Left lung (tissue), 14 donors: ENCODE measurements at places on chromosomes 1 and 21. TPM values are rescaled to one million over a fixed set of nuclear protein-coding genes. Genes with fewer than 3 reads are reported as not detected.

The TNNT2 gene
- total RNA-seq, result 6.5 TPM

DNA sequence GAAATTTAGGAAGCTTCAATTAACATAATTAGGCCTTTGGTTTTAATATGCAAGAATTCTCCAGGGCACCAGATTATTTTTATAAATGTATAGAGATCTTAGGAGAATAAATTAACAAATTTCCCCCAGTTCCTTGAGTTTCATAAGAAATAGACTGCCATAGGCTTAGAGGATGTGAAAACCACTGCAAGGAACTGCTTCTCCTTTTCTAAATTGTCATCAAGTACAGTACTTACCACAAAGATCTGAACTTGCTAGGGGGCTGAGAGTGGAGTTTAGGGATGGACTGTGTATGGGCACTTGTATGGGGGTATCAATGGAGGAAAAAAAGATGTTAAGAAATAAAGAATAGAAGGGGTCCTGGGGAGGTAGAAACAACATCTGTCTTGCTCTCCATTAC is 31.1 kb downstream of the LHX8 start:
- no peaks in the 10 kb centered on the region for H3K36me3 ChIP-seq
- no peaks in the 10 kb centered on the region for H3K27me3 ChIP-seq
- H3K4me1 ChIP-seq, result no peaks in the 10 kb centered on the region
- no peak overlapping the region for H3K4me3 ChIP-seq
- no peak for DNase-seq

- H3K36me3 ChIP-seq, result no peaks in the 10 kb centered on the region
- no peak overlapping the region for H3K4me3 ChIP-seq
- H3K27ac ChIP-seq, result no peak overlapping the region
- H3K4me1 ChIP-seq, result no peaks in the 10 kb centered on the region
- H3K27me3 ChIP-seq, result no peaks in the 10 kb centered on the region
- DNase-seq, result no peak
Observed at GRCh38 chr1:163824006-163824405, 502.3 kb downstream of the NUF2 start.

GRCh38 chr1:10795276-10796021 is 997 bp downstream of the CASZ1 start:
- H3K36me3 ChIP-seq, result no peaks in the 10 kb centered on the region
- H3K4me1 ChIP-seq, result peaks cover 46% of the 10 kb centered on the region
- H3K27me3 ChIP-seq, result peaks cover 93% of the 10 kb centered on the region
- peak overlapping the region; percentile 55 for H3K27ac ChIP-seq
- H3K4me3 ChIP-seq, result peak overlapping the region; percentile 56

GRCh38 chr1:2173546-2174347 is 20.8 kb downstream of the FAAP20 start:
- H3K4me3 ChIP-seq, result no peak overlapping the region
- peaks cover 2% of the 10 kb centered on the region for H3K4me1 ChIP-seq
- no peaks in the 10 kb centered on the region for H3K27me3 ChIP-seq
- no peaks in the 10 kb centered on the region for H3K36me3 ChIP-seq
- no peak for DNase-seq
- no peak overlapping the region for H3K27ac ChIP-seq
